ENCODE measurements at places on chromosomes 3 and 15.

DNA sequence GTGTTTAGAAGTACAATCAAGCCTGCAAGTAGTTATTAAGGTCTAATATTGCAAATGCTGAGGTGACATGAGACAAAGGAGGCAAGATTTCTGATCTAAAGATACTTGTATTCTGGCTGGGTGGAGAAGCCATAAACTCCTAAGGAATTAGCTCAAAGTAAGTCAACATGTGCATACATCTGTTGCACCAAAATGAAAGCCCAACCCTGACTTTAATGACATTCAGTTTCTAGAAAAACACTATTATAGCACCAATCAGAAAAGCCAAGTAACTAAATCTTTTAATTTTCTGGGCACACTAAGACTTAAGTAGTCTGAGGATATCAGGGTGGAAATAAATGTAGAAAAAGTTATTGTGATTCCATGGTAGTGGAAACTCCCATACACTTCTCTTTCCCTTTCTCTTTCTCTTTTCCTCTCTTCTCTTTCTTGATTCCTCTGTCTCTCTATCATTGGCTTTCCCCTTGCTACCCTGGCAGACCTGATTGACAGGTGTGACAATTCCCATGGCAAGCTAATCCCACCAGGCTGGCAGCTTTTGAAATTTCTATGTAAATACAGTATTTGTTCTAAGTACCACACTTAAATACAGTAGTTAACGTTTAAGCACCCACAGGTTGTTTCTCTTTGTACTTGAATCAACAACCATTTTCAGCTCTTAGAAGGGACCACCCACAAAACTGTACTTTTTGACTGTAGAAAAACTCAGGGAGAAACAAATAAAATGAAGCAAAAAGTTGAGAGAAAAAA, 528.4 kb upstream of the SEMA6D start:
- no peak for DNase-seq

GRCh38 chr3:161342629-161343028, 28.7 kb downstream of the SPTSSB start:
- DNase-seq: no peak

DNA sequence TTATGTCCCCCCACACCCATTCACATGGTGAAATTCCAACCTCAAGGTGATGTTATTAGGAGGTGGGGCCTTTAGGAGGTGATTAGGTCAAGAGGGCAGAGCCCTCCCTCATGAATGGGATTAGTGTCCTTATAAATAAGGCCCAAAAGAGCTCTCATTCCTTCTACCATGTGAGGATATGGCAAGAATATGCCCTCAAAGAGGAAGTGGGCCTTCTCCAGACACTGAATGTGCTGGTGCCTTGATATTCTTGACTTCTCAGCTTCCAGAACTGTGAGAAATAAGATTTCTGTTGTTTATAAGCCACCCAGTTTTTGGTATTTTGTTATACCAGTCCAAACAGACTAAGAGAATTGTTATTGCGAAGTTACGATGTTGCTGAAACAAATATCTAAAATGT, 94.4 kb downstream of the ANKRD28 start:
- DNase-seq: no peak

DNA sequence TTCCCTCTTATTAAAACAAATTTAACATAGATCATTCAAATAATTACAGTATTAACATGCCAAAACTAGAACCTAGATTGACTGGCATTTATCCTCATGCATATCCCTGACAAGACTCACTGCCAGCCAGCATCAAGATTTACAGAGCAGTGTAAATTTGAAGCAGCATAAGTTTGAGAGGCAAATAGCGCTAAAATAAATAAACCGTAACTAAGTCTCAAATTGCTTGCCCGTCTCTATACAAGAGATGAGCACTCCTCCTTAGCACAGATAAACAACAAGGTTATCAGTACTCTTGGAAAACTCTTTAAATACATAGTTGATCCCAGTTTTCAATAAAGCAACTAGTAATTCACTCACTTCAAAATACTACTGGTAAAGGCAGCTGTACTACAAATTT, 29.6 kb downstream of the MSL2 start:
- no peak for DNase-seq

- DNase-seq: no peak
Measured at GRCh38 chr3:154583086-154583634, 153.2 kb upstream of the GPR149 start.

DNA sequence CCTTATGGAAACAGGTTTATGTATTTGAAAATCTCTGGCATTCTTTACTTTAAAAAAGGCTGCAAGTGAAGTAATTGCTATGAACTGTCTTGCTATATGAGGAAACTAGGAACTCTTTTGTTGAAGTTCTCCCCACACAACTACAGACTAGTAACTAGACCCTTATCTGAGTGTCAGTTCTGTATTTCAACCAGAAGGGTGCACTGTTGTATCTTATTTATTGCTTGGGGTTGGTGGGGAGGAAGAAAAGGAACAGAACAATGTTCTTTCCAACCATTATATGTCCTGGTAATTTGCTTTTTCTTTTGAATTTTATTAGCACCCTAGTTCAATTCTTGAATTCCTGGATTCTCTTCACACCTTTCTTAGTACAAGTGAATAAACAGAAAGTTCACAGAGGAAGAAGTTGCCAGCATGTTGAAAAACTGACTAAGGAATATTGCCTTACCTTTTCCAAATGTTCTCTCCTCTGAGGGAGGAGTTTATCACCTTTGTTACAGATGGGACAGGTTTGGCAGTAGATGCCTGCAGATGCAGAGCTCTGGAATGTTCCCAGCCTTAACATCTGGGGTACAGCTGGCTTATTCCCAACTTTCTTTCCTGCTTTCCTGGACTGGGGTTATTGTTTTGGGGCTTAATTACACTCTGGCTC, 162.4 kb upstream of the CFAP20DC start:
- DNase-seq: no peak

DNA sequence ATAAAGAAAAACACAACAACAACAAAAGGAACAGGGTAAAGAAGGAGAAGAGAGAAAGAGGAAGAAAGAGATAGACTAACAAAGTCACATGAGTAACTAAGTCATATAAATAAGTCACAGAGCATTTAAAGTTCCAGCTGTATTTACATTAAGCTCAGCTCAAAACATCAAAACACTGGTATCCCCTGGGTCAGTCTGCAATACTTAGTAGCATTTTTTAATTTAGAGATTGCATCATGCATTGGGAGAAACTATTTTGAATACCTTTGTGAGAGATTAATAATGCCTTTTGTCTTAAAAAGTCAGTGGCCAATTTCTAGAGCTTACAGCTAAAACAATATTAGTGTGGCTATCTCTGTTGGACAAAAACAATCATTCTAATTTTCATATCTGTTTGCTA, 78.4 kb downstream of the NEK10 start:
- DNase-seq: no peak

DNA sequence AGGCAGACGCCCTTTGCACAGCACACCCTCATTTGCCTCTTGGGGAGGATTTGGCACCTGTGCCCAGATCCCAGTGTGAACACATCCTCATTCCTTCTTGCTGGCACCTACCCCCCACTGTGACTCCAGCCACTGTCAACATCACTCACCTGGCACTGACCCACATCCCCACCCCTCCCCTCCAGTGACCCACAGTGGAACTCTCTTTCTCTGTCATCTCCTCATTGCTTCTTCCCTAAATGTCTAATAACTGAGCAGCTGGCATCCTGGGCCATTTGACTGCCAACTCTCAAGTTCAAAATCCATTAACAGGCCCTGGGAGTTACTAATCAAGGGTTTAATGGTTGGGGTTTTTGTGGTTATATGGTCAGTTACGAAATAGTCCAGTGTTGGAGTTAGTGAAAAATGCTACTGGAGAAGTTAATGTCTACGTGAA, 14.4 kb downstream of the SNAPC5 start:
- DNase-seq: no peak

Measured in stimulated activated CD4-positive, alpha-beta T cell treated with anti-CD3 and anti-CD28 coated beads, Interleukin-1b, Interleukin-23, amount 100 ng/mL, for 1 hour (primary cell).